Cortex of kidney (tissue), 1 donor: ENCODE measurements at places on chromosomes 3 and 15.

DNA sequence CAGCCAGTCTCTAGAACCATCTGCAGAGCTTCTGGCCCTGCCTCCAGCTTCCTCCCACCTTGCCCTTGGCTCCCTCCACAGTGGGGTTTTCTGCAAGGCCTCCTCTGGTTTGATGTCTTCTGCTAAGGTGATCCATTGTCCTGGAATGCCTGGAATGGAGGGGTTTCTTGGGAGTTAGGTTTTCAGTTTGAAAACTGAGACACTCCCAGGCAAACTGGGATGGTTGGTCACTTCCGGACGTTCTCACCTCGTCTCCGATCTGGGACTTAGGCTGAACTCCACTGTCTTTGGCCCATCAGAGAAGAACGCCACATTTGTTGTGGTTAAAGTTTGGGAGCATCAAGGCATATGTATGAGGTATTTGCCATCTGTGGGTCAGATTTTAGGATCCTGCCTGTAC, 77.4 kb upstream of the KLHL25 start:
- no peak for DNase-seq

DNA sequence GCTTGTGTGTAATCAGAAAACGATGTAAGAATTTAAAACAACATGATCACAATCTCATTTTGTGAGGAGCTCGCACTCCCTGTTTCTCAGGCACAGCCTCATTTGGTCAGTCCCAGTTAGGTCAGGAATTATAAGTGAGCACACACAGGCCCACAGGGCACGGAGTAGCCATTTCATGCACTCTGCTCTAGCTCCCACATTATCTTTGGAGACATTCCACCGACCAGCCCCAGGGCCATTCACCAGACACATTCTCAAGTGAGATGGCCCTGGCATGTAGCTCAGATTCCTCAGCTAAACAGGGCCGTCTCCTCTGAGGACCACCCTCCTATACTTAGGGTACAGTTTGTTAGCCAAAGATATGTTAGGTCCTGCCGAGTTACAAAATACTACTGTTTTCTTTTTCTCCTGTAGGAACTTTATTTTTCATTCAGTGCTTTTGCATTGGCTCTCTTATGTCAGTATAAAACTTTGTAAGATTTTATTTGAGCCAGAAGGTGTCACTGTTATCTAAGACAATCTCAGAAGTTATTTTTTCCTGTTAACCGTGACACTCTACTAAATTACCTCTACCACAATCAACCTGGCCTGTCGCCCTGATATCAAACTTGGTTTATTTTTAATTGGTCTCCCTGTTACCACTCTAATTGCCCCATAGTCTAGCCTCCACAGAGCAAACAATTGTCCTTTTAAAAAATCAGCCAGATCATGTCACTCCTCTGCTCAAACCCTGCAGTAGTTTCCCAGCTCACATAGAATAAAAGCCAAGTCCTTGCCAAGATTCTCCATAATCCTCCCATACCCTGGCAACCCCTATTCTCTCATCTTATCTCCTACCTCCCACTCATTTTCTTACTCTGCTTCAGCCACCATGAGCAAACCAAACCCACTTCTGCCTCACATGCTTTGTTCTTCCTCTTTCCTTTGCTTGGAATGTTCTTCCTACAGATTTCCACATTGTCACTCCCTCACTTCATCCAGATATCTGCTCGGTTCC, 105.7 kb downstream of the PPP2R3A start:
- DNase-seq: no peak

DNA sequence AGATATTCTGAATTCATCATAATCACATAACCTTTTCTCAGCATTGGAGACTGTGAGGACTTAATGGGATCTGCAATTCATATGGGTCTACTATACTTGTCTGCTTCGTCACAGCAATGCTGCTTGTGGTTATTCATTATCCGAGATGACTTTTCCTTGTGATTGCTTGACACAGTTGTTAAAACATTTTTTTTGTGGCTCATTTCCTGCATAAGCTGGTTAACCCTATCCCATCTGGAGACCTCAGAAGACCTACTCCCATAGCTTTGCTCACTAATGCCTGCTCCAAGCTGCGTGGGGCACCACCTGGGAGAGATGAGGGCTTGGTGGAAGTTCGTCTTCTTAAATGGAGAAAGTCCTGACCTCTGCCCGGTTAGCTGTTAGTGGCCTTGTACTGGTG, 360.8 kb downstream of the CHST2 start:
- no peak for DNase-seq

GRCh38 chr15:48795901-48796300, 15.0 kb downstream of the CEP152 start:
- DNase-seq: no peak

- no peak for DNase-seq
Measured at GRCh38 chr3:195265363-195265976, 5.5 kb downstream of the XXYLT1 start.

DNA sequence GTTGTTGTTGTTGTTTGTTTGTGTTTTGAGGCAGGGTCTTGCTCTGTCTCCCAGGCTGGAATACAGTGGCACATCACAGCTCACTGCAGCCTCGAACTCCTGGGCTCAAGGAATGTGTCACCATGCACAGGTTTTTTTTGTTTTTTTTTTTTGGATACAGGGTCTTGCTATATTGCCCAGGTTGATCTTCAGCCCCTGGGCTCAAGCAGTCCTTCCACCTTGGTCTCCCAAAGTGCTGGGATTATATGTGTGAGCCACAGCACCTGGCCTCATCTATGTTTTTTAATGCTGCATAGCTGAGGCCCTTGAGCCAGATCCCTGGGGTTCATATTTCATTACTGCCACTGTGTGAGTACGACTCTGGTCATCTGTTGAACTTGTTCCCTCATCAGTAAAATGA, 352.6 kb downstream of the FEZF2 start:
- no peak for DNase-seq

DNA sequence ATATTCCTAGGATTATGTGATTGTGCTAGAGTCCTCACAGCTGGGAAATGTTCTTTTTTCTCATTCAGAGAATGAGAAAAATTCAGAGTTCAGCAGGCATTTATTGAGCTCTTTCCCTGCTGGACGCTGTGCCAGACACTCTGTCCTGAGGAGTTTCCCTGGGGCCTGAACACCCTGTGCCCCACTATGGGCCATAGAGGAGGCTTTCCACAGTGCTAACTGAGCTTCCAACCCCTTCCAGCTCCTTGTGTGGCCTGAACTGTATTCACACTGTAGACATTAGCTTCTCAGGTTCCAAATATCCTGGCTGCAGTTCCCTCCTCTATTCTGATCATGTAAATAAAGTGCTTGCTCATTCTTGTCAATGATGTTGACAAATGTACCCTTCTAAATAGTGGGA, 10.0 kb downstream of the ABHD2 start:
- DNase-seq: no peak
